ENCODE measurements at places on chromosomes 3 and 15. TPM values are rescaled to one million over a fixed set of nuclear protein-coding genes. Genes with fewer than 3 reads are reported as not detected.

Gene FBXO40
- polyA plus RNA-seq = not detected

Gene TYRO3
- 71.6 TPM for polyA plus RNA-seq

Gene GPR160
- 2.1 TPM for polyA plus RNA-seq

Gene FANCD2OS
- not detected for polyA plus RNA-seq

Gene P2RY12
- polyA plus RNA-seq = 62.7 TPM

Gene IL17RB
- 28.7 TPM for polyA plus RNA-seq

Measured in spinal cord (tissue), 10 donors.